ENCODE measurements at places on chromosomes 7 and 10.

- peak; percentile 11 for DNase-seq
Observed at GRCh38 chr7:40329601-40330153, 194.9 kb downstream of the SUGCT start.

DNA sequence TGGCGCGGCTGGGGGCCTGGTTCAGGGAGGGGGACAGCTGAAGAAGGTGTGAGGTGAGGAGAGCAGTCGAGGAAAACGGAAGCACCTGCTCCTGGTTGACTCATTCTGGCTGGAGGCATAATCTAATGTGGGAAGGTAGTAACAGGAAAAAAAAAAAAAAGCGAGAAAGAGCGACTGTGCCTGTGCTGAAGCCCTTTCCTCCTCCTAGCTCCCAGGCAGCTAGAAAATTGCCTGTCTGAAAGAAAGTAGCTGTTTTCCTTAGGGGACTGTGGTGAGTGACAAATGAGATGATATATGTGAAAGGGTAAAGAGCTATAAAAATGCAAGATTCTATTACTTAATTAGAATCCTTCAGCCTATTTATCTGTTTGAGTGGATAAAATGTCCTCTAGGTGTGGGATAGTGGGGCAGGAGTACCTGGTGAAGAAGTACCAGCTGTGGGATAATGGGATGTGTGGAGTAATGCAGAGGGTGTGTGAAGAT, 4.9 kb upstream of the MEST start:
- no peak for DNase-seq

GRCh38 chr10:97512993-97513392, 14.3 kb downstream of the UBTD1 start:
- no peak for DNase-seq

- no peak for DNase-seq
Observed at GRCh38 chr10:87844837-87845623, 18.3 kb downstream of the KLLN start.

GRCh38 chr7:35424869-35425495, 171.1 kb upstream of the TBX20 start:
- no peak for DNase-seq

DNA sequence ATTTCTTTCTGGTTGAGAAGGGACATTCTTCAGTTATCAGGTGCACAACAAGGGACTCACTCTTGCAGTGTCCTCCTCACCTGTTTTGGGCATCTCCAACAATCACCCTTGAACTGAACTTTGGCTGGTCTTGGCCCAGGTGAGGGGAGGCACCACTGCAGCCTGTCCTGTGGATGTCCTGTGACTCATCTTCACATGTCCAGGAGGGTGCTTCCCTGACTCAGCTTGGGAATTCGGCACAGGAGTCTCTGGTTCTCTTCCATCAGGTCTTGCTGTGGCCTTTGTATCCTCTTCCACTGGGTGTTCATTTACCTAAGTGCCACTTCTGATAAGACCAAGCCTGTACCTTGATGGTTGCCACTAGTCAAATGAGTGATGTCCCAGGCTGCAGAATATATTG, 196.7 kb upstream of the MKI67 start:
- no peak for DNase-seq

- no peak for DNase-seq
Observed at GRCh38 chr7:82567841-82568240, 124.3 kb upstream of the CACNA2D1 start.

- DNase-seq, result no peak
Observed at GRCh38 chr10:121713486-121713885, 115.2 kb upstream of the FGFR2 start.

GRCh38 chr10:45495438-45496152, 121.6 kb downstream of the ALOX5 start:
- no peak for DNase-seq

DNA sequence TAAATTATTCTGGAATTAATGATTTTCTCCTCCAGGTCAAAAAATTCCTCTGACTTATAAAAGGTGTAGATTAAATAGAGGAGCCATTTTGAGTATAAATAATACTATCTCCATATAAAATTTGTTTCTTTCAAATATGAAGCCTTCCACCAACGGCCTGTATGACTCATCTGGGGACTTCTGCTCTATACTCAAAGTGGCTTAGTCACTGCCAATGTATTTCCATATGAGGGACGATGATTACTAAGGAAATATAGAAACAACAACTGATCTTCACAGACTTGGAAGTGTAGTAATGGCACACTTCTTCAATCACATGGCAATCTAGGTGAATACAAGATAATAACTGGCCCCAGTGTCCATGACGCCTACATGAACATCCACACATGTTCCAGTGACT, 335.6 kb upstream of the HGF start:
- no peak for DNase-seq

DNA sequence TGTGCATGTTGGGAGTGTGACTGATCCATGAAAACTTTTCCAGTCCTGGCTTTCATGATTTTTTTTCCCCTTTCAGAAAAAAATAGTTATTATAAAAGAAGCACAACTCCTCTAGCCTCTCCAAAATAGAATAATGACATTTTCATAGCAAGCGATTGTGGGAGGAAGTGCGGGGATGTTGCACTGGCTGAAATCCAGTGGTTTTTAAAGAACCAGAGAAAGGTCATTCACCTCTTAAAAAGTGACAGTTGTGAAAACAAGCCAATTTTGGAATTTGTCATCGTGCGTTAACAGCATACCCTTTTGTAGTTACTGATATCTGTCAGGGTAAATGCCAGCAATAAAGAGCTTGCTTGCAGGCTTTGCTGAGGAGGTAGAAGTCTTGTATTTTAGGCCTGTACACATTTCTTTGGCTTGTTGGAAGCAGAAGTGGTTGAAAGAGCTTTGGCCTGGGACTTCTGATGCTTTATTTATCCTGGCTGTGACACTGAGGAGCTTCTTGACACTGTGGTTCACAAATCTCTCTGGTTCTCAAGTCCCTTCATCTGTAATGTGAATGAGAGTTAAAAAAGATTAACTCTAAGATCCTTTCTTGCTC, 545.9 kb downstream of the REEP3 start:
- DNase-seq, result no peak

DNA sequence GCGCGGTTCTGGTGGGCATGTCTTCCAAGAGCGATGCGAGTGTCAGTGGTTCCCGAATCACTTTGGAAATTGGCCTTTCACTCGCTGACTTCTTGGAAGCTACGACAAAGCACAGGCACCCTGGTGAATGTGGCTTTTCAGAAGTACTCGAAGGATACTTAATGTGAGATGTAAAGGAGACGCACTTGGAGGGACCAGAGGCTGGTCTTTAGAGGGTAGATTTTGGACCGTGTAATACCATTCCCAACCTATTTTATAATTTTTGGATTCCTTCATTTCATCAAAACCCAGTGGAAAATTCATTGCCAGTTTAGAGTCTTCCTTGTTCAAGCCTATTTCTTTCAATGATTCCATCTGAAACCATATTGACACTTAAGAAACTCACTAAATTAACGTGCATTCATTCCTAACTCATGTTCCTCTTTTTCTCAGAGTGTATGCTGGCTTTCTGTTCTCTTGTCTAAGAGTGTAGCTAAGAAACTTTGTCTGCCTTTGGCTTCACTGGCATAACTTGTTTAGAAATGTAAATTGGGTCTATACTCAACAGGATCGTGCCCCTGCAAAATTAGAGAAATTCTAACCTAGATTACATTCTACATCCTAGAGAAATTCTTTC, 645 bp upstream of the COPG2 start:
- DNase-seq, result no peak

GRCh38 chr10:71996592-71997371, 32.6 kb downstream of the CHST3 start:
- no peak for DNase-seq

GRCh38 chr10:103869336-103869735, 14.0 kb upstream of the SH3PXD2A start:
- no peak for DNase-seq

GRCh38 chr7:155201325-155202087, 96.2 kb upstream of the INSIG1 start:
- DNase-seq, result no peak

All from NCI-H748 treated with DMSO at 0.1 percent for 48 hours (cell line).